ENCODE measurements at places on chromosomes 7 and 10. TPM values are rescaled to one million over a fixed set of nuclear protein-coding genes. Genes with fewer than 3 reads are reported as not detected.

DNA sequence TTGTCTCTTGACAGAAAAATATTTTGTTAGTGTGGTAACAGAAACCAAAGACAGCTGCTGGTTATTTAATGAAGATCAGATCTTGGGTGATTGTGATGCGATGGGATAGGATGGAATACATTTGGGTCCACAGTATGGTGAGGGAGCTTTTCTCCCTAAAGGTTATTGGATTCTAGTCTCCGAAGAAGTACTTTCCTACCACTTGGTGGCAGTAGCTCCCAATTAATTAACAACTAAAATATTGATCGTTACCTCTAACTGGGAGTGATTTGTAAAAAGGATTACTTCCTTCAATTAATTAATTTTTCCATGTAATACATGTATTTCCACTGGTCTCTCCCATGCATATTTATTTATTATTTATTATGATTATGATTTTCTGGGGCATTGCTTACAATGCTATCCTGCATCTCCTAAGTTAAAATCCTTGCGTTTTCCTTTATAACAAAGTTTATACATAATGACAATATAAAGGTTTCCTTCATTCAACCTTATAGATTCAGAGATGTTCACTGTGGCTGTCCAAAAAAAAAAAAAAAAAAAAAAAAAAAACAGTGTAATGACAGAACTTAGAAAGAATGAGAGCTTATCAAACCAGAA, 25.6 kb downstream of the TMEM196 start:
- DNase-seq = no peak

- DNase-seq = peak; percentile 5
Measured at GRCh38 chr7:129401967-129402860, 32.0 kb upstream of the STRIP2 start.

- no peak for DNase-seq
Measured at GRCh38 chr7:10237306-10237705, 736.4 kb upstream of the PHF14 start.

GRCh38 chr10:86830043-86830591, 73.7 kb downstream of the BMPR1A start:
- no peak for DNase-seq

- no peak for DNase-seq
Measured at GRCh38 chr7:27910326-27910725, 170.4 kb downstream of the TAX1BP1 start.

- DNase-seq = no peak
Measured at GRCh38 chr10:4046030-4046429, 261.0 kb upstream of the KLF6 start.

GRCh38 chr7:102306916-102307677, 20.4 kb downstream of the SH2B2 start:
- no peak for DNase-seq

DNA sequence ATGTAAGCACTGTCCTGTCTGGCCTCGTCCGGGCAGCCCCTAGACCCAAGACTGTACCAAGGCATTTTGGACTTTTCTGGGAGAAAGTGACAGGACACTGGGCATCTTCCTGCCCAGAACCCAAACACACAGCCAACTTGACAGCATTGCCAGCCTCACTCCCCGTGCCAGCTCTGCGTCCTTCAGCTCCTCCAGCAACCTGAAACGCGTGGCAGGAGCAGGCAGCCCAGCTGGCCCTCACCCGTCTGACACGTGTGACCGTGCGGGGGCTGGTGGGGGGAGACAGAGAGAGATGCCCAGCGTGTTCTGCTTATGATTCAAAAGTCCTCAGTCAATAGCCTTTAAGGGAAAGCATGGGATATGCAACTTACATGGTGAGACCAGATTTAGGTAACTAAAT, 50.3 kb upstream of the SLC29A3 start:
- no peak for DNase-seq

MPLKIP gene
- 60.8 TPM for polyA plus RNA-seq

TYW1B gene
- 0.88 TPM for polyA plus RNA-seq

OR6B1 gene
- not detected for polyA plus RNA-seq

FRA10AC1 gene
- 3.0 TPM for polyA plus RNA-seq

SFTPA1 gene
- not detected for polyA plus RNA-seq

CLIP2 gene
- polyA plus RNA-seq = 0.51 TPM

PDE1C gene
- not detected for polyA plus RNA-seq

TMEM178B gene
- not detected for polyA plus RNA-seq

Measured in immature natural killer cell (primary cell).